ENCODE measurements at places on chromosomes 2 and 18. TPM values are rescaled to one million over a fixed set of nuclear protein-coding genes. Genes with fewer than 3 reads are reported as not detected.

DNA sequence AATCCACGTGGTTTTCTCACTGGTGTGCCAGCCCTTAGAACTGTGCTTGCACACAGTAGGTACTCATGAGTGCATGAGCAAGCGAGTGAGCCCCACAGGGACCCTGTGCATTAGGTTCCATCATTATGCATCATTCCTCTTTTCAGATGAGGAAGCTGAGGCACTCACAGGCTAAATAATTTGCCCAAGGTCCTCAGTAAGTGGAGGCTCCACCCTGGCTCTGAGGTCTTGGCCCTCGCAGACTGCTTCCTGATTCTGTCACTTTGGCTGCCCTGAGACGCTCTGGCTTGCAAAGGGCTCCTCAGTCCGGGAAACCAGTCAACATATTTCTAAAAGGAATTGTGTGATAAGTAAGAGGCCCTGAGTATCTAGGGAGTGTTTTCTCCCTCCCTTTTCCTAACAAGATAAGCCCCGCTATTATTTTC, 71.7 kb downstream of the IL1R2 start:
- no peak for DNase-seq

Gene MAB21L4
- total RNA-seq, result not detected

Gene RFTN2
- total RNA-seq, result not detected

DNA sequence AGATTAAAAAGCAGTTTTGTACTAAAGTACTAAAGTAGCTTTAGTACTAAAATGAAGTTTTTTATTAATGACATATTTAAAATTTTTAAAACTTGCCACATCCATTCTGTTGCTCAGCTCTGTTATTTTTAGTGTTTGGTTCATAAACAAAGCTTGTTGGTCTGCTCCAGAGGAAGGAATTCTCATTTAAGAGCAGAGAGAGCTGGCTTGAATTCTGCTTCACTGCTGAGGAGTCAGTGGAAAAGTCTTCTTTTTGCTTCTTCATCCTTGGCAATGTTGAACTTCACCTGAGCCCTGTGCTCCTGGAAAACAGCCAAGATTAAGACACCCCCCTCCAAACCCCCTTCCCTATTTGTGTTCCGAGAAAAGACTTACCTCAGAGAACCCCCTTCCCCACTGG, 40.6 kb downstream of the TMEM87B start:
- DNase-seq, result no peak

All from HT1080 (cell line).